Cardiac fibroblast (primary cell): ENCODE measurements at places on chromosomes 1 and 21.

- DNase-seq = no peak
Measured at GRCh38 chr1:119903443-119903835, 7.1 kb upstream of the ADAM30 start.

DNA sequence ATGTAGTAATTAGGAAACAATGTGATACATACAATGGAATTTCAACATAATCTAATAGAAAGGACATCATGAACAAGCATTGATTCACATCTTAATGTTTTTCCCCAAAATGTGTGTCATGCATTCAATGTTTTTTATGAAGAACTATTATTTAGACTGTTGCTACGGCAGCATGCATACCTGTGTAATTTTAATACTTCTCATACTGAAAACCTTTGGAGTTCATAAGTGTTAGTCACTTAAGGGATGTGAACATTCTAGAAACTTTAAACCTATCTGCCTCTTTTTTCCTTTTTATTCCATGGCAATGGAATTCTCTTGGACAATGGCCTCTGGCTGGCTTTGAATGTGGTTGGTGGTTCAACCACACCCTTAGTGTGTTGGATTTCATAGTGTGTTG is 48.6 kb downstream of the TMPRSS15 start:
- DNase-seq = no peak

- peak; percentile 77 for DNase-seq
Measured at GRCh38 chr1:169312084-169312954, 55.3 kb downstream of the NME7 start.

GRCh38 chr1:59776960-59777852 is 37.5 kb upstream of the HOOK1 start:
- peak; percentile 43 for DNase-seq

GRCh38 chr1:229856009-229856650 is 210.9 kb upstream of the GALNT2 start:
- DNase-seq = no peak

DNA sequence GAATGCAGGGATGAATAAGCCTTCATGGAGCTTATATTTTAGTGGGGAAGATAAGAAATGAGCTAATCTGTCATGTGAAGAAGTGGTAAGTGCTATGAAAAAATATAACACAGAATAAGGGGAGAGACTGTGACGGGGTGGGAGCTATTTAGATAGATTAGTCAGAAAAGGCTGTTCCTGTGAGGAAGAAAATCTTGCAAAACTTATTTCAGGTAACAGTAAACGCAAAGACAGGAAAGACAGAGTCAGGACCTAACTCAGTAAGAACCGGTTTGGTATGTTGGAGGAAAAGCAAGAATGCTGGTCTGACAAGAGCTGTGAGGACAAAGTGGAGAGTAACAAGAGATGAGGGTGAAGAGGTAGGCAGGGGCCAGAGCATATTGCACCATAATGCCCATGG is 22.0 kb downstream of the GNAI3 start:
- peak; percentile 67 for DNase-seq

GRCh38 chr1:186183970-186184628 is 191.0 kb downstream of the TPR start:
- DNase-seq = no peak

GRCh38 chr21:39645331-39645730 is 32.6 kb downstream of the B3GALT5 start:
- DNase-seq = no peak

- DNase-seq = peak; percentile 75
Measured at GRCh38 chr1:170545476-170545875, 13.5 kb downstream of the GORAB start.

GRCh38 chr1:45395051-45395450 is 54.8 kb upstream of the MUTYH start:
- no peak for DNase-seq

DNA sequence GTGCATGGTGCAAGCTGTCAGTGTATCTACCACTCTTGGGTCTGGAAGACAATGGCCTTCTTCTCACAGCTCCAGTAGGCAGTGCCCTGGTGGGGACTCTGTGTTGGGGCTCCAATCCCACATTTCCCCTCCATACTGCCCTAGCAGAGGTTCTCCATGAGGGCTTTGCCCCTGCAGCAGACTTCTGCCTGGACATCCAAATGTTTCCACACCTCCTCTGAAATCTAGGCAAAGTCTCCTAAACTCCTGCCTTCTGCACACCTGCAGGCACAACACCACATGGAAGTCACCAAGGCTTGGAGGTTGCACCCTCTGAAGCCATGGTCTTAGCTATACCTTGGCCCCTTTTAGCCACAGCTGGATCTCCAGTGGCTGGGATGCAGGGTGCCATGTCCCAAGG is 31.8 kb upstream of the CITED4 start:
- DNase-seq = no peak

- DNase-seq = peak; percentile 69
Measured at GRCh38 chr1:87325982-87326738, 2.5 kb upstream of the LMO4 start.

DNA sequence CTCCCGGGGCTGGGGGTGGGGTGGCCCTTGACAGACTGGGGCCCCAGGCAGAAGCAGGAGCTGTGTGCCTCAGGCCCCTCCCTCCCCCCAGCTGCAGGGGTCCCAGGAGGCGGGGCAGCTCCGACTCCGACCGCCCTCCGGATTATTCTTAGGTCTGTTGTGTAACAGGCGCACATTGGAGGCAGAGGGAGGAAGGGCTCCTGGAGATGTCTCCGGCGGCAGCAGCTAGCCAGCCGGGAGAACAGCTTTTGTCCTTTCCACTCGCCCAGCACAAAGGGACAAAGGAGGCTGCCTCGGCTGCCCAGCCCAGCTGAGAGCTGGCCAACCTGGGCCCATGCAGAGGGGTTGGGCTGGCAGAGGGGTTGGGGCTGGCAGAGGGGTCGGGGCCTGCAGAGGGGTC is 29.7 kb upstream of the PLCH2 start:
- no peak for DNase-seq

GRCh38 chr1:43451701-43452532 is 1.8 kb downstream of the HYI start:
- DNase-seq = no peak
